ENCODE measurements at places on chromosomes 5 and 9.
A peak's percentile ranks its signal among the peaks of the same experiment; 100 is the strongest.

- no peak for DNase-seq
Observed at GRCh38 chr5:6490693-6491092, 42.0 kb downstream of the UBE2QL1 start.

GRCh38 chr9:12538842-12539579 lies 154.2 kb upstream of the TYRP1 start:
- DNase-seq: no peak

GRCh38 chr9:82996941-82997340 lies 66.0 kb downstream of the RASEF start:
- no peak for DNase-seq

DNA sequence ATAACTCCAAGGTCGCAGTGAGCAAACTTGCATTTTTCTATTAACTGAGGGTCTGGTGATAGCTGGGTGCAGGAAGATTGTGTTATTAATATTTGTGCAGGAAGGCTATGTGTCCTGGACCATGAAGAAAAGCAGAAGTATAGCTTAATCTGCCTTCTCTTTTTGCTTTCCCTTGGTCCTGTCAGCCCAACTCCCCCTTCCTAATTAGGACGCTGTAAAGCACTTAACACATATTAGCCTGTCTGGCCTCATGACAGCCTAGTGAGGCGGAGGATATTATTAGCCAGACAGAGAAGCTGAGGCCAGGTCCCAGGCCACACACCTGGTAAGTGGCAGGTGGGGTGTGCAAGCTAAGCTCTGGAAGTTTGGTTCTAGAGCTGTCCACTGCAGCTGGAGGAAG lies 29.5 kb downstream of the SLC46A2 start:
- no peak for DNase-seq

DNA sequence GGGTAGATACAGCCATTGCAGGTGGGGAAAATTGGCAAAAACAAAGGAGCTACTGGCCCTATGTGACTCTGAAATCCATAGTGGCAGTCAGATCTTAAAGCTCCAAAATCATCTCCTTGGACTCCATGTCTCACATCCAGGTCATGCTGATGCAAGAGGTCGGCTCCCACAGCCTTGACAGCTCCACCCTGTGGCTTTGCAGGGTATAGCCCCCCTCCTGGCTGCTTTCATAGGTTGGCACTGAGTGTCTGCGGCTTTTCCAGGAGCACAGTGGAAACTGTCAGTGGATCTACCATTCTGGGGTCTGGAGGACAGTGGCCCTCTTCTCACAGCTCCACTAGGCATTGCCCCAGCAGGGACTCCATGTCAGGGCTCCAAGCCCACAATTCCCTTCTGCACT lies 1190.1 kb downstream of the CDH12 start:
- DNase-seq: no peak

GRCh38 chr9:93697352-93698139 lies 121.2 kb downstream of the PHF2 start:
- DNase-seq: no peak

GRCh38 chr5:15103130-15103529 lies 231.6 kb upstream of the ANKH start:
- DNase-seq: no peak

DNA sequence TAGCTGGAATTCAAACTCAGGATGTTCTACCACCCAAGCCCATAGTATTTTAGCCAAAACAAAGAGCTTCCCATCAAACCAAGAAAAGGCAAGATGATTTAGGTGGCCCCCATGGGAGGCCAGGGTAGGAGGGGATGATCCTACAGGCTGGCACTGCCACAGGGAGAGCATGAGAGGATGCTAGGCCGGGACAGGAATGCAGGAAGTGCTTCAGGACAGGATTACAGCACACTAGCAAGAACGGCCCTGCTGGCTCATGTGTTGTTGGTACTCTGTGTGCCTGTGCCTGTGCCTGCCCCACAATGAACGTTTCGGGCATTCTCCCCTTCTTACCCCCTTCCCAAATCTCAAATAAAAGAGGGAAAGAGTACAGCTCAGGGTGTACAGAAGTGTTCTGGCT lies 110.7 kb upstream of the TRIM32 start:
- no peak for DNase-seq

GRCh38 chr5:103502662-103503061 lies 59.9 kb downstream of the NUDT12 start:
- no peak for DNase-seq

- peak; percentile 87 for DNase-seq
Observed at GRCh38 chr9:128438343-128439109, 17.3 kb upstream of the ODF2 start.

DNA sequence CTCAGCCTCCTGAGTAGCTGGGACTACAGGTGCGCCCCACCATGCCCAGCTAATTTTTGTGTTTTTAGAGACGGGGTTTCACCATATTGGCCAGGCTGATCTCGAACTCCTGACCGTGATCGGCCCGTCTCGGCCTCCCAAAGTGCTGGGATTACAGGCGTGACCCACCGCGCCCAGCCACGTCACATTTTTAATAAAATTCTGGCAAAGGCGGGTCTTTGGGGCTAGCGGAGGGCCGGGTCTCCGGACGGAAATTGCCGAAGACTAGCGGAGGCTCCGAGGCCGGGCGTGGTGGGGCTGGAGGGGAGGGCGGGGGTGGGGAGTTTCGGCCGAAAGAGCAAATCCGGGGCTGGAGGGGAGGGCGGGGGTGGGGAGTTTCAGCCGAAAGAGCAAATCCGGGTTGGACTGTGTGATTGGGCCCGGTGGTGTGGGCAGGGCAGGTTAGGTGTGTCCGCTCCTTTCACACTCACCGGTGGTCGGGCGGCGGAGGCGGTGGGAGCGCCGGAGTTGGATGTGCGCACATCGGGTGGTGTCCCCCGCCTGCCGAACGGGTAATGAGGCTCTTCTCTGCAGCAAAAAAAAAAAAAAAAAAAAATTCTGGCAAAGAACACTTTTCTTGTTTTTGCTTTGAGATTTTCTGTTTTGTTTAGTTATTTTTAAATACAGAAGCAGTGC lies 27.1 kb downstream of the RUFY1 start:
- no peak for DNase-seq

DNA sequence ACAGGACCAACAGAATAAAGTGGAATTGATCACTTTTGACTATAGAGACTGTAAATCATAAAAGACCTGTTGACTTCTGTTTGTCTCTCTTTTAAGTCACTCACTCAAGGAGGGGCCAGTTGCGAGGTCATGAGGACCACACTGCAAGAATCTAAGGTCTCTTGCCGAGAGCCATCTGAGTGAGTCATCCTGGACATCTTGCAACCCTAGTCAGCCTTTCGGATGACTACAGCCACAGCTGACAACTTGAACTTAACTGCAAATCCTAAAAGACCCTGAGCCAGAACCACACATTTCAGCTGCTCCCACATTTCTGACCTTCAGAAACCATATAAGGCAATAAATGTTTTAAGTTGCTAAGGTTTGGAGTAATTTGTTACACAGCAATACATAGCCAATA lies 129.7 kb upstream of the RAD23B start:
- no peak for DNase-seq

DNA sequence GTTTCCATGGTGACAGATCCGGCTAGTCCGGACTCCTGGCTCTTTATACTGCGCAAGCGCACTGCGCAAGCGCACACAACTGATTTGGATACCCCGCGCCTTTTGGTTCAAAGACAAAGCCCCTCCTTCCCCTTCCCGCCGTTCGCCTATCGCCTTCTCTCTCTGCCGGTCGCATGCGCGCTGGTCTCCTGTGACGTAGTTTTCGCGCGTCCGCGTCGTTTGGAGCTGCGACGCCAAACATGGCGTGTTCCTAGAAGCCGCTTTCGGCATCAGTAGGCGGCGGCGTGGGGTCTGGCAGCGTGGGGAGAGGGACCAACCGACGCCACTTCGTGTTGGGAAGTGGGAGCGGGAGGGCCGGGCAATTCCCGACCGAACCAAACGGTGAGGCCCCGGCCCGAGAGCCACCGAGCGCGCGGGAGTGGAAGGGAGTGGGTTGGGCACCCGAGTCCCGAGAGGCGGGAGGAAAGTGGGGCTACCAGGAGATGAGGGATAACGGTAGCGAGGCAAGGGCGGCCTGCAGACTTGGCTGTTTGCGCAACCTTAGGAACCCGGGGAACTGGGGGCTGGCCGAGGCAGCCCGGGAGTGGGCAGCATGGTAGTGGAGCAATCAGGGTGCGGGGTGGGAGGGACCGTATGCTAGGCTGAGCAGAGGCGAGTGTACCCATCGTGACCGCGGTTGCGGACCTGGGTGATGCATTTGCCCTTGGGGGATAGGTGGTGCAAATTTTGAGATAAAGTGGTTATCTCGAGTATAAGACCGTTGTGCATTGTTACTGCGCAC lies at the start of gene IPO11:
IPO11 (plus strand) TSS at position 215 of the 781 bp plus-strand sequence. CDS start 24,517 bp downstream, outside the sequence.
- DNase-seq: peak; percentile 99

- DNase-seq: no peak
Observed at GRCh38 chr5:175284806-175285205, 159.2 kb downstream of the DRD1 start.

DNA sequence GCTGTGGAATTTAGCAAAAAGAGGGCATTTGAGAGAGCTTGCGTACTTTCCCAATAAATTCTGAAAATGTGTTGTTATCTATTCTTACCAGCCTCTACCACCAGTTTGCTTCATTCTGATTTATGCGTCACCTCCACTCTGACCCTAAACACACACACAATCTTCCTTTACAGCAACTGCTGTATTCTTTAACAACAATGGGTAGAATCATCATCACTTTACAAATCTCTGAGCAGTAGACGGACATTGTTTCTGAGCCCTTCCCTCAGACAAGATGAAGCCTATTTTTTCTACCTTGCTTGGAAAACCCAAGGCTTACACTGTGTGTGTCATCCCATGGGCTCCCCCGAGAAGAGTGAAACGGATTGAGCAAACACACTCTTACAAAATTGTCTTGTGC lies 83.1 kb upstream of the RASA1 start:
- DNase-seq: no peak

DNA sequence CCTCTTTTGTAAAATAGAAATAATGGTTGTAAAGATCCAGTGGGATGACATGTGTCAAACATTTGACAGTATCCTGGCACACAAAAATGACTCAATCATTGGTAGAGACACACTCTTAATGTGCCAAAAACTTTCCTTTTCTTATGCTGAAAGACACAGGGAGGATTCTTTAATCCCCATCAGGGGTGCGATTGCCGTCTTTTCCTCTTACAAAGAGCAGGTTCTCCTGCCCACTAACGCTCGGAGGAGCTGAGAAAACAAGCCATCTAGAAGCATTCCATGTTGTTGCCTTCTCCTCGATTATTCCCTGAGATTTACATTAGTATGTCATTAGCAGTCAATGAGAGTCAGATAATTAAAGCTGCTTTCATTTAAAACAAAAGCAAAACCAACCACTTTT lies 342.6 kb upstream of the CCNH start:
- no peak for DNase-seq

GRCh38 chr9:106929471-106930177 lies 66.7 kb downstream of the ZNF462 start:
- DNase-seq: no peak

- no peak for DNase-seq
Observed at GRCh38 chr5:125198270-125198974, 452.0 kb upstream of the ZNF608 start.

GRCh38 chr5:145718956-145719355 lies 116.2 kb downstream of the PRELID2 start:
- DNase-seq: no peak

DNA sequence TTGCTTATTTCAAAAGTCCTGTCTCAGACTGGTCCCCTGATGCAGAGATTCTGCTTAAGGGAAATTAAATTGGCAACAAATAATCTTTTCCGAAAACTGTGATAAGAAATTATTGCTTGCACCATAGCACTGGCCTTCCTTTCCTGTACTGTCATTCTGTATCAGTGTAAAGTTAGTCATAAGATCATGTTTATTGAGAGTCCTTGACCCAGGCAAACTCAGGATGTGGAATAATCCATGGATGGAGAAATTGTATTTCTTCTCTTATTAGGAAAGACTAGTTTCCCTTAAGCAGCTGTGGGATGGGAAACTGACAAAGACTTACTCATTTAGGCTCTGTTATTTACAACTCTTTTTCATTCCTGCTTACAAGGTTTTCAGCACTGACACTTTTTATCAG lies 83.0 kb upstream of the RANBP6 start:
- no peak for DNase-seq

DNA sequence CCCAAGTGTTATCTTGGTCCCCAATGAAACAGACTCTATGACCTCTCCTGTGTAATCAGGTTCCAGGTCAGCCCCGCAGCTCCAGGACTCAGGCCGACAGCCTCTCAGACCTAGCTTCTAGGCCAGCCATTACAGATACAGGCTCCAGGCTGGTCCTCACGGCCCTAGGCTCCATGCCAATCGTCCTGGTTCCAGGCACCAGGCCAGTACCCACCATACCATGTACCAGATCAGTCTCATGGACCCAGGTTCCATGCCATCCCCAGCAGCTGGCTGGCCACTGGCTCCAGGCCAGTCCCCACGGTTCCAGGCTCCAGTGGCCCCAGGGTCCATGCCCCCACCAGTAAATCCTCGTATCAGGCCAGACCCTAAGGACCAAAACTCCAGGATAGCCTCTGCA lies 1326.6 kb upstream of the C9orf72 start:
- no peak for DNase-seq

DNA sequence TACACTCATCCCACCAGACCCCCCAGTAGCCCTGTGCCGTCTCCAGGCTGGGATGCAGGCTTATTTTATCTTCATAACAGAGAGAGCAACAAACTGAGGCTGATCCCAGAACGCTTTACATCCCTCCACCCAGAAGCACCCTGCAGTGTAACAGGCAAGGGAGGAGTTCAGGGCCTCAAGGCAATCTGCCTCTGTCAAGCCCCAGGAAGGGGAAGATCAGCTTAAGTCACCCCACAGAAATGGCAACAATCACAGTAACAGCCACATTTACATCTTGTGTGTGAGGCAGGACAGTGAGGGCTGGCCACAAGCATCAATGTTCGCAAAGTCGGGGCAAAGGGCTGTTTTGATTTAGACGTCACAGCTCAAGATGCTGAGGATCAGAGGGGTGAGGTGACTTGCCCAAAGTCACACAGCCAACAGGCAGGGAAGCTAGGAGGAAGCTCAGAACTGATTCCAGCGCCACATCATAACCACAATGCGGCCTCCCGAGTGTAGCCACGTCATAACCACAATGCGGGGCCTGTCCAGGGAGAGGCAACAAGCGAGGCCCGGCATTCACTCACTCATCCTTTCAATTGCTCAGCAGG lies 14.4 kb downstream of the STK10 start:
- DNase-seq: peak; percentile 88
